Muscle of arm (tissue), 14 donors: ENCODE measurements at places on chromosomes 4 and X. TPM values are rescaled to one million over a fixed set of nuclear protein-coding genes. Genes with fewer than 3 reads are reported as not detected.

GRCh38 chr4:85756938-85757337 is 282.0 kb downstream of the ARHGAP24 start:
- DNase-seq = no peak

GRCh38 chr4:148749403-148749802 is 307.2 kb upstream of the NR3C2 start:
- DNase-seq = no peak

The AKAP4 gene
- 1.1 TPM for polyA plus RNA-seq

DNA sequence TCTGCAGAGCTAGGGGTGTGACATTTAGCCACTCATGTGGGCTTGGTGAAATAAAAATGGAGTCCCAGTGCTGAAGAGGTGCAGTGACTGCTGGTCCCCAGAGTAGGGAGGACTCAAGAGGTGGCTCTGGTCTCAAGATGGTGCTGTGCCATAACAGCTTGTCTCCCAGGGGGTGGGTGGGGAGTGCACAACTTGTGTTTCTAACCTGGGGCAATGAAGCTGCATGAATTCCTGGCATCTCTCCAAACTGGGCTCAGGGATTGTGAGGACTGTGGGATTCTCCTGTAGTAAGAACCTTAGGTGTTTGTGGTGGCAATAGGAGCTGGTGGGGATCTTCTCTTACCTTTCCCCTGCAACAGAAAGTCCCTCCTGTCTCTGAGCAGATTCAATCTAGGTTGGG is 278.9 kb upstream of the SFRP2 start:
- no peak for DNase-seq

DNA sequence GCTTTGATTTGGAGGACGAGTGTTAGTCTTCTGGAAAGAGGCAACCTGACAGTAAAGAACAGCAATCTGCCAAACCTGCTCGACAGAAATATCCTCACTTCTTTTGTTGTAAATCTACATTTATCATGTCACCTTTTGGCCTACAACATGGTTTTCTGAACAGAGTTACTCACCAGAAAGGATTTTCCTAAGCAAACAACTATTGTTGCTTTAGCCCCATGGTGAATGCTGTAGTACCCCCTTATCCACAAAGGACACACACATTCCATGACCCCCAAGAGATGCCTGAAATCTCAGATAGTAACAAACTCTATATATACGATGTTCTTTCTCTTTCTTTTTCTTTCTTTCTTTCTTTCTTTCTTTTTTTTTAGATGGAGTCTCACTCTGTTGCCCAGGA is 42.7 kb downstream of the TMEM150C start:
- DNase-seq = no peak

DNA sequence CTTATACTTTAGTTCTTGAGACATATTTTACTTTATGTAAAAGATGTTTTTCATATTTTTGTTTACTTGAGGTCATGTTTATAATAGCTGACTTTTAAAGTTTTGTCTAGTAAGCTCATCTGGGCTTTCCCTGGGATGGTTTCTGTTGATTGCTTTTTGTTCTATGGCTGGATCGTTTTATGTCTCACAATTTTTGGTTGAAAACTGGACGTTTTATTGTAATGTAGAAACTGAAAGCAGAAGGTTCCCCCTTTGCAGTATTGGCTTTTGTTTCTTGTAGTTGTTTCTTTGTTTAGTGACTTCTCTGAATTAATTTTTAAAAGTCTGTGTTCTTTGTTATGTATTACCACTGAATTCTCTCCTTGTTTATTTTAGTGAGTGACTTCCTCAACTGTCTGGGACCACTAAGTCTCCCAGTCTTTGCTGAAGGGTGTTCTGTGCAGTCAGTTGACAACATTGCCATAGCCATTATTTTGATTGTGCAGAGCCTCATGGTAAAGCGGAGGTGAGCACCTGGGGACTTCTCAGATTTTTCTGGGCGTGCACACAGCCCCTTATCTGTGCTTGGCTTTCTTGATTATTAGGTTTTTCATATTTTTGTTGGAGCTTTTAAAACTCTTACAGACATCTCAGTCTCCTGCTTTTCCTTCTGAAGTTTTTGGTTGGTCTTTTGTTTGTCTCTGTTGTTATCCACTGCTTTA is 31.0 kb downstream of the KDM6A start:
- no peak for DNase-seq
